ENCODE measurements at places on chromosomes 12 and 14.

DNA sequence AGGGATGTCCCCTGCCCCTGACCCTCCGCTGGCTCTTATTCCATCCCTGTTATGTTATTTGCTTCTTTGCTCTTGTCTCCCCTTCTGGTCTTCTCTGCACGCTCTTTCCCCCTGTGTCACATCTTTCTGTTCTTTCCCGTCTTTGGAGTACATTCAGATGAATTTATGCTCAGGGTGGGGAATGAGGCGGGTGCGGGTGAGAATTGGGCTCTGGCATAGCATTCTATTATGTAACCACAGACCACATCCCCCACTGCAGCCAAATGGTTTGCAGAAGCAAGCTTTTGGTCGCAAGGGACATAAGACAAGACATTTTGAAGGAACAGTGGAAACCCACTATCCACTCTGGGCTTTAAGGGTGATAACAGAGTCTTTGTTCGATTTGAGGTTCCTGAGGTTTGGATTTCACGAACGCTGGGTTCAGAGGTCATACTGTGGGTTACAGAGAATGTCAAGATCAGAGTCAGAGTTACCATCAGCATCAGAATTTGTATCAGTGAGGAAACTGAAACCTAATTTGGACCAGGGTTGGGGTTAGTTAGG, 3.8 kb downstream of the ENDOU start:
- no peak for DNase-seq

- DNase-seq = no peak
These were observed 67.5 kb downstream of the DIP2B start for GRCh38 chr12:50572287-50572686.

DNA sequence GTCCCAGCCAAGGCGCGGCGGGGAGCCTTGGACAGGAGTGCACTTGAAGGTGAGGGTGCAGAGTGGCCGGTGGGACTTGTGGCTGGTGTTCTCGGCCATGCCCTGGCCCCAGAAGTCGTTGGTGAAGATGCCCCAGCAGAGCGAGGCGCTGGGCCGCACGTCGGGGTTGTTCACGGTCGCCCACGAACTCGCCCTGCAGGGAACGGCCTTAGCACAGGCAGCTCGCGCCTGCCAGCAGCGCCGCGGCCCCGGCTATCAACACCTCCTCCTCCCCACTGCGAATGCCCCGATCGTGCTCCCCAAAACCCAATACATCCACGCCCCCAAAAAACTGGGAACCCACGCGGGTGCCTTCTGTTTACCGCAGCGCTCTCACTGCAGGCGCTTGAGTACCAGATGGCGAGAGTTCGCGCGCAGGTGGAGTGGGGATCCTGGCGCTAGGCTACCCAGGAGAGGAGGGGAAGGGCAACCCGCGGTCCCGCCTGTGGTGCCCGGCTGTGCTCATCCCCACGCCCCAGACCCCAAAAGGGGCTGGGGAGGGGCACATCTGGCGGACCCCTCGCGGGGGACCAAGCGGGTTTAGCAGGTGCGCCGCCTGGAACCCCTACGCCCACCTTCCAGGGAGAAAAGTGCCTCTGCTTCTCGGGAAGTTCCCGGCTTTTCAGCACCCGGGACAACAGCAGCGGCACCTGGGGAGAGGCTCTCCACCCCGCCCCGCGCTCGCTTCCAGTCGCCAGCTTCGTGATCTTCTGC, 386.3 kb upstream of the TMTC1 start:
- no peak for DNase-seq

- no peak for DNase-seq
These were observed 9.2 kb upstream of the PLBD1 start for GRCh38 chr12:14576896-14577295.

- no peak for DNase-seq
These were observed 727.6 kb upstream of the TMEM132C start for GRCh38 chr12:127539226-127539858.

- peak; percentile 54 for DNase-seq
These were observed 172.7 kb downstream of the CAND1 start for GRCh38 chr12:67441736-67442346.

GRCh38 chr12:129304529-129304928, 451.3 kb downstream of the GLT1D1 start:
- no peak for DNase-seq

- no peak for DNase-seq
These were observed 34.1 kb downstream of the NDUFA12 start for GRCh38 chr12:94969424-94969823.

DNA sequence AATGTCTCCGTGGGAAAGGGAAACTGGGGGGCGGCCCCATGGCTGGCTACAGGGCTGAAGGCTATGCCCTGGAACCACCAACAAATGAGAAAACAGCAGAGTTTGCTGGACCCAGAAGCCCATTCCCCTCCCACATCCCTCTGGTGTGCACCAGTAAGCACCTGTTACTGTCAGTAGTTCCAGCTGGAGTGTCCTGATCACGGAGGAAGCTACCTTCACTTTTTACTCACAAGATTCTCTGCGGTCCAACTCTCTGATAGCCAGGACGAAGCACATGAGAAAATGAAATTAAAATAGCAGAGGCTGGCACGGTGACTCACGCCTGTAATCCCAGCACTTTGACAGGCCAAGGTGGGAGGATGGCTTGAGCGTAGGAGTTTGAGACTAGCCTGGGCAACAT, 22.7 kb upstream of the MEG3 start:
- no peak for DNase-seq

DNA sequence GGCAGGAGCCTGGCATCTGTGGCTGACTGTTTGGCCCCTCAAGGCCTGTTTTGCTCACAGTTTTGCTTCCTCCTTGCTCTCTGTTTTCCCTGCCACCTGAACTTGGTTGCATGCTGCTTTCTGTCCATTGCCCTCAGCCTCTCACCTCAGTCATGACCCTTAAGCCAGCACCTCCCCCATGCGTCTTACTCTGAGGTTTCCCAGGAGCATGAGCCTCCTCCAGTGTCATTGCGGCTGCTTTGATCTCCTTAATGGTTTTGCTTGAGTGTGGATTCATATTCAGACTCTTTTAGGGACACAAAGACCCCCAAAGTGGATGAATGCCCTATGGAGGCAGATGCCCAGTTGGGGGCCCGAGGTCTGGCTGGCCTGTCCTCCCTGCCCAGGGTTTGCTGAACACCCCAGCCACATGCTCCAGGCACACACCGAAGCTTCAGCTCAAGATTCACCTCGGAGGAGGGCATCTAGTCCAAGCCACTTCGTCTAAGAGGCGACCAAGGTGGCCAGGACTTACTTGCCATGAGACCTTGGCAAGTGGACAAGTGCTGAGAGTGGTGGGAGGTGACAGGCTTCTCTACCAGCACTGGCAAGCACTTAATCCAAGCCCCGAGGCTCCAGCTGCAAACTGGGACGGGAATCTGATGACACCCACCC, 95.4 kb upstream of the DIO3 start:
- no peak for DNase-seq

DNA sequence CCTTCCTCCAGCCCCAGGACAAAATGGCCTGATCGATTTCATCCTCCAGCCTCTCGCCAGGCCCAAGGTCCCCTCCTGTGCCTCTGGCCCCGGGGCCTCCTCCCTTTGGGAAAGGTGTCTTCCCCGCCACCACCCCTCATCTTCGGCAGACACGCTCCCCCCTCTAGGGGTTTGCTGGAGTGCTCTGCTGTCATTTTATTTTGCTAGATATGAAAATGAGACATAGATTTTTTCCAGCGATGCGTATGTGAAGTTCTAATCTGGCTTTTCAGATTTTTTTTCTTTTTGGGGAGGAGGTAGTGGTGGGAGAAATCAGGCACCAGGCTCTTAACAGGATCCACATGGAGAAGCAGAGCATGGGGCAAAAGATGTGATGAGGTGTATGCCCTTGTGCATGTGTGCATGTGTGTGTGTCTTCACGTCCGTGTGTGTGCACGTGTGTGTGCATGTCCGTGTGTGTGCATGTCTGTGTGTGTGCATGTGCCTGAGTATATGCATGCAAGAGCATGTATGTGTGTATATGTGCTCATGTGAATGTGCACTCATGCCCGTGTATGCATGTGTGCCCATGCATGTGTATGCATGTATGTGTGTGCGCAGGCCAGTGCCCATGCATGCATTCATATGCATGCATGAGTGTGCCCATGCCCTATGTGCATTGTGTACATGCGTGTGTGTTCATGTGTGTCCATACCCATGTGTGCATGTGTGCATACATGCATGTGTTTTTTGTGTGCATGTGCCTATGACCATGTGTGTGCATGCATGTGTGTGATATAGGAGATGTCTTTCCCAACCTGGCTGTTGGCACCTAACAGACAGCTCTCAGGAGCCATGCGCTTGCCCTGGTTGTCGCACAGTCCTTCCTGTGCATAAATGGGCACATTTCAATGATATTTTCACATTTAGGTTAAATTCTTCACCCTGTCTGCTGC, 203.0 kb downstream of the RBM19 start:
- no peak for DNase-seq

DNA sequence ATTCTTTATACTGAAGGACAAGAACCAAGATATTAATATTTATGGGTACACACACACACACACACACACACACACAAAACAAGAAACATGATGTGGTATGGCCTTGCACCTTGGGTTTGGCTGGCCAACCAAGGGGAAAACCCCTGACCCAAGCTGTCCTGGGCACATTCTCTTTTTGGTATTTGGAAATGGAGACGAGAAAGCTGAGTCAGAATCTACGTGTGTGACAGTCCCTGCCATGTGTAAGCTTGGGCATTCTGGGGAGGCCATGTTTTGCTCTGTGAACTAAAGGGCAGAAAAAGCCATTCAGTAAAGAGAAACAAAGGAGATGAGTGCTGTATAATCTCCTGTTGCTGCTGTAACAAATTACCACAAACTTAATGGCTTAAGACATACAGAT, 35.6 kb downstream of the PTGER2 start:
- DNase-seq = no peak

DNA sequence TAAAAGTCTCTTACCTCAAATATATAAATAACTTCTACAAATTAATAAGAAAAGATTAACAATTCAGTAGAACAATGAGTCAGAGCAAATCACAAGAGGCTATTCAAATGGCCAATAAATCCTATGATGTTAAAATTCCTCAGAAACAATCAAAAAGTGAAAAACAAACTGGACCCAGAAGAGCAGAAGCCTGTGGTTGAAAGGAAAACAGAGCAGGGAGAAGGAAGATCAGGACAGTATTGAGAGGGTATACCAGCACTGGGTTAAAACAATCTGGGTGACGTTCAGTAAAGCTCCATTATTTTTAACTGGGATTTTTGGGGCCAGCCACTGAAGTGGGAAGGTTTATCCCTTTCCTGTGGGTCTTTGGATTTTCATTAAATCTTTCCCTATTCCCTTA, 39.7 kb upstream of the PCED1B start:
- no peak for DNase-seq

DNA sequence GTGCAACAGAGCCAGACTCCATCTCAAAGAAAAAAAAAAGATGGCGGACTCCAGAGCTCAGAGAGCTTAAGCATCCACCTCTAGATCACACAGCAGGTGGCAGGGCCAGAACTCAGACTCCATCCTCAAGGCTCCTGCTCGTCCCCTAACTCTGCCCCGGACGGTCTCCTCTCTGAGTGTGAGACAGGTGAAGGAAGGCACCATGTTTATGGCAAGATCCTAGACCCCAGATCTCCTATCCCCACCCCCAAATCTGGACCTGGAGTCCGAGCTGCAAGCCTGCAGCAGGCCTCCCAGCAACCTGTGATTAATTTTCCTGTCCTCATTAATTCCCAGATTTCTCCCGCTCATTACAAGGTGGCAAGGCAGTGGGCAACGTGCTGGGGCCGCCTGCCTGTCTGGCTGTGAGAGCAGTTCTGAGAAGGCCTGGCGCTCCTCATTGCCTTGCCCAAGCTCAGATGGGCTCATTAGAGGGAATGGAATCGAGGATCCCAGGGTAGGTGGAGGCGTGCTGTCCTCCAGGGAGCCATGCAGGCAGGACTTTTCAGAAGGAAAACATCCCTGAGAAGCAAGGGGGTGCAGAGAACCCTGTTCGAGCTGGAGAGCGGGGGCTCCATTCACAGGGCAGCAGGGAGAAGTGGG, 296.6 kb upstream of the RTL1 start:
- DNase-seq = no peak

- no peak for DNase-seq
These were observed 96.1 kb downstream of the IPO8 start for GRCh38 chr12:30599608-30600007.

DNA sequence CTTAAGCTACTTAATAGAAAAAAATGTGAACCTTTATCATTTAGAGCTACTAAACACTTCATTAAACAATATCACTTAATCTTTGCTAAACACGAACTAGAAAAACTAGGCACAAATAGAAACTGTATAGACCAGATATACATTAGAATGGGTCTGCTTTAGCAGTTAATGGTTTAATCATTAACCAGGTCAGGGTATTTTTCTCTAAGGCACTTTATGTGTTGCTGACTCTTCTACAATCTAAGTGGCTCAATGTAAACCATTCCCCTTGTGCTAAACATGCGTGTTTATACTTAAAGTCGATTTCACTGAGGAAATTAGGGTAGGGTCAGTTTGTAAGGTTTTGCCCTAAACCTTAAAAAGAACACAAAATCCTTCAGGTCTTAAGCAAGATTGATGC, 29.7 kb downstream of the TMCC3 start:
- DNase-seq = no peak

GRCh38 chr12:92136026-92136730, 9.5 kb downstream of the BTG1 start:
- DNase-seq = no peak

DNA sequence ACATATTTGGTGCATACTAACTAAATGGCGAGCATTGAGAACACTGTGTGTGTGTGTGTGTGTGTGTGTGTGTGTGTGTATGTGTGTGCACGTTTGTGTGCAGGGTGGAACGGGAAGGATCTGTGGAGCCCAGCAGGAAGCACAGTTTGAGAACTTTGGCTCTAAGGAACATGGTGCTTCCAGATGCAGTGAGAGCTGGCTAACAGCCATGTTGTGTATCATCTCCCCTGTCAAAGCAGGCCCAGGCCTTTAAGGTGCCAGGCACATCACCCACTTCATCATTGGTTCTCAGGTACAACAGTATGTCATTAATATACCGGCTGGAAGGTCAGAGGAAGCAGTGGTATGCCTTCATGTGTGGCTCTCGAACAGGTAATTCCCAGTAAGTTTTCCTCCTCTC, 72.5 kb downstream of the SLC8A3 start:
- no peak for DNase-seq

GRCh38 chr12:124827588-124828184, 36.0 kb downstream of the SCARB1 start:
- no peak for DNase-seq

DNA sequence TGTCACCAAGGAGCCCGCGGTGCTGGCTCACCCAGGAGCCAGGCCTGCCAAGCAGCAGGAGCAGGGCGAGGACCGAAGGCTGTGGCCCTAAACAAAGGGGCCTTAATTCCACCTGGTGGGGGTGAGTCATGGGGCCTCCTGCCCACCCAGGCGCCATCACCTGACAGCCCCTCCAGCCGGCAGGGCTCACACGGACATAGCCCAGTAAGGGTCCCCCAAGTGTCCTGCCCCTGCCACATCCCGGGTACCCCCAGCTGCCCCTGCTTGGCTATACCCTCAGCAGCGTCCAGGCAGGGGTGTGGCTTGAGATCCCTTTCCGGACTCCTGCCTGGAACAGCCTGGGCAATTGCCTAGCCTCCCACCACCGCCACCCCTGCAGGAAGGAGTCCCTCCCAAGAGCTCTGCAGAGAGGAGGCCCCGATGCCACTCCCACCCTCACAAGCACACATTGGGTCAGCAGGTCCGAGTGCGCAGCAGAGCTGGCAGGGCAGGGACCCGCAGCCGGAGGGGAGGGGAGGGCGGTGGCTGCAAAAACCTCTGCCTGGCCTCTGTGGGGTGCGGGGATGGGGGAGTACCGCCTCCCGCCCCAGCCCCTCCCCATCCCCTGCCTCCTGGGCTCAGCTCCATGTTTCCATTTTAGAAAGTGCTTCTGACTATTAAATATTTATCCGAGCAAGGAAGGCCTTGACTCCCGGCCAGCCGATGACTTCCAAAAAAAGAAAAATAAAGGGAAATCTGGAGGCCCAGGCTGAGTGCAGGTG, 4.6 kb downstream of the AHNAK2 start:
- DNase-seq = no peak
